Stomach (tissue), 19 donors: ENCODE measurements at places on chromosomes 1 and 21.
A peak's percentile ranks its signal among the peaks of the same experiment; 100 is the strongest.

DNA sequence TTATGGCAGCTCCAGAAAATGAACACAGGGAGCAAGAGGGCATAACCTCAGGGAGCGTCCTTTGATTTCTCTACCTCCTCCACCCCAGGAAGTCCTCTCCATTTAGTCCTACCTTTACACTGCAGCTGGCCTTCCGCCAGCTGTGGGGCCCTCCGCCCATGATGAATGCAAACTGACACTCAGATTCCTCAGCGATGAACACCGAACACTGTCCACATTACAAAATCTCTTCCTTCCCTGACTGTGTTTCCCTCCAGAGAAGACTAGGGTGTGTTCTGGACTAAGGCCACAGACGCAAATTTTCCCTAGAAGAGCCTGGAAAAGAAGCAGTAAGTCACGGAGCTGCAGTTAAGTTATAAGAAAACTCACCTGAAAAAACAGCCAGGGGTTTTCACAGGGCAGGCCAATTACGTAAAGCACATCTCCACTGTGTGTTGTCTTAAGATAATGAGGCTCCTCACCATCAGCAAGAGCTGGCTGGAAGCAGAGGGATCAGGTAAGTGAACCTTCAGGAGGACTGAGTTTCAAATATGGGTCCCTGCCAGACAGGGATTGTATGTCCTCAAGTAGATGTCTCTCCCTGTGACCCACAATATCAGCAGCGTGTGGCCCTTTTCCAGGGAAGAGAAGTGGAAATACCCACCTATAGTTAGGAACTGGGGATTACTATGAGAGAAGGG is 46.3 kb upstream of the ATP1B1 start:
- no peak for DNase-seq

GRCh38 chr1:2878591-2878990 is 77.1 kb upstream of the TTC34 start:
- no peak for DNase-seq

- DNase-seq, result no peak
Measured at GRCh38 chr21:39094087-39094780, 89.0 kb downstream of the PSMG1 start.

GRCh38 chr1:55015731-55016620 is 17.2 kb downstream of the BSND start:
- DNase-seq, result no peak

DNA sequence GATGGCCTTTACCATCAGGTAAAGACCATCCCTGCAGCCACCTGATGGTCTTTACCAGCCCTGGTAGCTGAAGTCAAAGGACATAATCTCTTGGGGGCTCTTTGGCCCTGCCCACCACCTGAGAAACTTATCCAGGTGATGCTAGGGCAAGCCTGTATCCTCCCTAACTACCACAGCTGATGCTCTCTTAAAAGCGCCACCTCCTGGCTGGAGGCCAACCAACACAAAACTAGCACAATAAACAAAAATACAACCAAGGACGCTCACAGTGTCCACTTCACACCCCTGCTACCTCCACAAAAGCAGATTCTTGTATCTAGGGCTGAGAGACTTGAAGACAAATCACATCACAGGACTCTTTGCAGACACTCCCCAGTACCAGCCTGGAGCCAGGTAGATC is 357.1 kb upstream of the POU3F1 start:
- no peak for DNase-seq

GRCh38 chr1:212315907-212316306 is 30.7 kb downstream of the PPP2R5A start:
- DNase-seq, result peak; percentile 10

GRCh38 chr1:106875622-106876021 is 180.9 kb upstream of the PRMT6 start:
- no peak for DNase-seq

GRCh38 chr1:29451368-29451892 is 215.1 kb downstream of the PTPRU start:
- no peak for DNase-seq

- DNase-seq, result no peak
Measured at GRCh38 chr1:72837781-72838180, 555.4 kb upstream of the NEGR1 start.

DNA sequence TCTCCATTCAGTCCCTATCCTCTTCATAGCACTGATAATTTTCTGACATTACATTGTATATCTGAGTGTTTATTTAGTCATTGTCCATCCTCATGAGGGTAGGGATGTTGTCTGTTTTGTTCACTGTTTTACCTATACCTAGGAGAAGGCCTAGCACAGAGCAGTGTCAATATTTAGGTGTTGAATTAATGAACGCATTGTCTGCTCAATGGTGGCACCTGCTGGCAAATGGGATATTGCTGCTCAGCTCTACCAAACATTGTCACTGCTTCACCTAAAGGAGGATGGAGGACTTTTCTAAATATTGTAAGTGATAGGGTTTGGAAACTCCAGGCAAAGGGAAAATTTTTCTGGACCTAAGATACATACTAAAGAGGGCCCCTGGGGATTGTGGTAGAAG is 243.9 kb downstream of the RRAGC start:
- no peak for DNase-seq

DNA sequence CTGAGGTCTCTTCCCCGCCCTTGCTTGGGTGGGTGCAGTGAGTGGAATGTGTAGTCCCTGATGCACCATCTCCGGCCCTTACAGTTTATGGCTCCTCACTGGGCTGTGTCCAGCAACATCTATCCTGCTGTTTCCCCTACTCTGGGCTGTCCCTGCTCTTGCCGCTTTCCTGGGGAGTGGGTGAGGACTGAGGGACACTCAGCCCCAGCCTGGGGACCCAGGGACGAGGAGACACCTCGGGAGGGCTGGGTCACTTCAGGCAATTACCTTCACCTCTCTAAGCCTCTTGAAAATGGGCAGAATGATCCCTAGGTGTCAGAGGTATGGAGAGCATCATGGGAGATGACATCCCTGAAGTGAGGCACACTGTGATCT is 13.6 kb upstream of the LRP8 start:
- DNase-seq, result no peak

DNA sequence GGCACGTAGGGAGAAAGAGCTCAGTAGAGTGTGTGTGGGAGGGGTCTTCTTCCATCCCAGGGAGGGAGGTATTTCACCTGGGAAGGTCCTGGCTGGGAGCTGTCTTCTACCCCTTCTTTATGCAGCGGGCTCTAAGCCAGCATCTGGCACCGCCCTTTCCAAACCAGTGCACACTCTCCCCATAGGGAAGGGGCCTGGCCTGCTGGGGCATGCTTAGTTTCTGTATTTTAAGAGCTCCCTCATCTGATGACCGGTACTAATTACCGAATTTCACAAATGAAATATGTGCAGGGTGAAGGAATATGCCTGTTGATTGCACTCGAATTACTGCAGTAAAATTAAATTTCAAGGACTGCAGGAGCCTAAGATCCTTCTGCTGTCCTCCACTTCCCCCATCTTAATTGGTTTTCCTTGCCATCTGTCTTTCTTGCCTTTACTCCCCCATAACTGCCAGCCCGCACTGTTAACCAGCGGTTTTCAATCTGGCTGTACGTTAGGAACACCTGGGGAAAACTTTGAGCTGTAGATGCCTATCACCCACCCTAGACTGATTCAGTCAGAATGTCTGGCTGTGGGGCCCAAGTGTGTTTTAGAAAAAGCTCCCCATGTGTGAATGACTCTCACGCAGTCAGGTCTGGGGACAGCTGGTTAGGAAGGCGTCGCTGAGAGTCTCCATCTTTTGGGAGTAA is 20.1 kb downstream of the GALNT2 start:
- no peak for DNase-seq

- DNase-seq, result peak; percentile 16
Measured at GRCh38 chr1:112625696-112626095, 6.1 kb downstream of the CAPZA1 start.

GRCh38 chr1:158998781-158999161 is 10.9 kb upstream of the IFI16 start:
- peak; percentile 85 for DNase-seq

- DNase-seq, result no peak
Measured at GRCh38 chr1:154741327-154741726, 128.8 kb downstream of the KCNN3 start.

- DNase-seq, result peak; percentile 76
Measured at GRCh38 chr1:1006305-1007159, 6.6 kb upstream of the HES4 start.

- DNase-seq, result no peak
Measured at GRCh38 chr1:211378844-211379243, 52.2 kb downstream of the TRAF5 start.

DNA sequence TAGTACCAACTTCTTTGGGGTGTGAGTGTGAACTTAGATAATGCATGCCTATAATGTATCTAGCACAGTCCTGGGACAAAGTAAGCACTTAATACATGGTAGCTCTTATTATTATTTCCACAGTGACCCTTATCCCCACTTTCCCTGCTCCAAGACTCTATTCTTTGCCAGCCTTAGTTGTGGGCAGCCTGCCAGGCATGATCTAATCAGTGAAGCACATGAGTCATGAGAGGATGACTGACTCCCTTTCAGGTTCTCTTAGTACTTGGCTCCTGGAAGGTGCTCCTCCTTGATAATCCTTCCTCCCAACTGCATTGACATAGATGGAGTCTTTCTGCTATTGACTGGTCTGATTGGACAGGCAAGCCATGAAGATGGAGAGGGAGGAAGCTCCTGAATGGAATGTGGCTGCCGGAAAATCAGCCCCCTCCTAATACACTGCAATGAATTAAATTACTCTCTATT is 17.4 kb upstream of the GNG12 start:
- peak; percentile 93 for DNase-seq

DNA sequence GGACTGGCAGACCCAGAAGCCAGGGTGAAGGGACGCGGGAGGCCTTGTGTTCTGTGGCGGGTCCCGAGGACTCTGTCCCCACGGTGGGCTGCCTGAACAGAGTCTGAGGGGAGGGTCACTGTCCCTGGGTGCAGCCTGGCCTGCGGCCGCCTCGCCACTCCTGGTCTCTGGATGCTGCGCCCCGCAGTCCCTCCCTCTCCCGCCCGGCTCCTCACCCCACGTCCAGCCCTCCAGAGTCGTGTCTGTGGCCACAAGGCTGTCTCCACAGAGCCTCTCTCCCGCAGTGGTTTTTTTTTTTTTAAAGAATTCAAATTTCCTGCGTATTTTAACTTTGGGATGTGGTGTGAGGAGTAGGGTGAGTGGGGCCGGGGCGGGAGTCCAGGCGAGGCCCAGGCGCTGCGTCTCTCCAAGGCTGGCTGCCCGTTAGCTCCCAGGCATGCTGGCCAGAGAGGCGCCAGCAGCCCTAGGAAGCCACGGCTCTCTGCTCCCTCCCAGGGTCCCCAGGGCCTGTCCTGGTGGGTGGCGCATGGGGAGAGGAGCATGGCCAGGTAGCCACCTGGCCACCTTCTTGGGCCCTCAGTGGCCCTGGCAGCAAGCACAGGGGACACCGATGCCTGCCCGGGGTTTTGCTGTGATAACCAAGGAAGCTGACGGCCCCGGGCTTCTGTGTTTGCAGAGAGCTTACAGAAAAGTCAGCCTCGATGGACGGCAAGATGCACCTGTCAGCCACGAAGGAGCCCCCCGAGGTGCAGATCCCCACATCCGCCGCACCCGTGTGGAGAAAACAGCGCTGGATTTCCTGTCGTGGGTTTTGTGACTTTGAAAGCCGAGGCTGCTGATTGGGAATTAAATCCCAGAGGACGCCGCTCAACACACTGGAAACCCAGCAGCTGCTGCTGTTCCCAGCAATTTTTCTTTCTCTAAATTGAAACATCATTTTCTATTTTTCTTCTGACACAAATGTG is 72.8 kb downstream of the MORN1 start:
- no peak for DNase-seq

GRCh38 chr1:52727114-52727586 is 897 bp downstream of the ZYG11B start:
- no peak for DNase-seq

- no peak for DNase-seq
Measured at GRCh38 chr1:202811296-202812175, 782 bp downstream of the PCAT6 start.

- DNase-seq, result no peak
Measured at GRCh38 chr1:214791961-214792360, 189.0 kb downstream of the CENPF start.

DNA sequence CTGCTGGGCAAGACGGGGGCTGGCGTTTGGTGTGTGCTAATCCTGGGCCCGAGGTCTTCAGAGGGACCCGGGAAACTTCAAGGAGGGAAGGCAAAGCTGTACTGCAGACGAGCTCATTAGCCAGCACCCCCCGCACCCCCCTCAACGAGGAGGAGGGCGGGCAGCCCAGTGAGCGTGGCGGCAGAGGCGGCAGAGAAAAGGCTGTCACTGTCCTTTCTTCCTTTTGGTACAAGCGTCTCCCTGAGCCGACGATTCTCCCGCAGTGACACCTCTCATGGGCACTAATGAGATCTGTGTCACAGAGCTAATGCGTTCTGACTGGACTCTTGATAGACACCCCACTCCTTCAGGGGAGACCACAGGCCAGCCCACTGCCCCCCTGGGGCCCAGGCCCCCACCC is 29.5 kb downstream of the DMAP1 start:
- no peak for DNase-seq

GRCh38 chr1:109796484-109797302 is 33.0 kb upstream of the EPS8L3 start:
- peak; percentile 24 for DNase-seq

DNA sequence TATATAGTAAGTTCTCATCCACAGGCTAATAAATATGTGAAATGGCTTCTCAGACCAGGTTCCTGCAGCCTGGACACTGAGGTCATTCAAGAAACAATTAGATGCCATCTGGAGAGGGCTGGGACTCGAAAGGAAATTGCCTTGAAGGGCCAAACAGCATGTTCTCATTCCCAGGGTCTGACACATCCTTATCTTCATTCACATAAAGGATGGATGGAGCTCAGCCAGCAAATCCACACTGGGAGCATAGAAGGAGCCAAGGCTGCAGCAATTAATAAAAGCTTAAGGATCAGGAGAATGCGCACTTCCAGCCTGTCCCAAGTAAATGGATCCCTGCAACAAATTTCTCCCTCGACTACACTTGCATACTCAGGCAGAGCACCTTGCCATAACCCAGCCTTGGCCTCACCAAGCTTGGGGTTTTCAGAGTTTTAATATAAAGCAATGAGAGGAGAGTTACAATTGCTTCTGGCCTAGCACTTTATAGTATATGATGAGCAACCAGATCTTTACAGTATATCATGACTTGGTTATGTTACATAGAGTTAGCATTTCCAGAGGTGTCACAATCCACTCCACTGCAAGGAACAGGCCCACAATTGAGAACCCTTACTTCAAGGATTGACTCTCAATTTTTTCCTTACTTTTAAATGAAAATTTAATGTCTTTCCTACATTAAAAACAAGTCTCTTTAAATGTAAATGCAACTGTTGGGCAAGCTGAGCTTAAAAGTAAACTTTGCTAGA is 55.9 kb downstream of the BCAR3 start:
- peak; percentile 72 for DNase-seq

GRCh38 chr1:117512728-117513321 is 93.0 kb upstream of the TENT5C start:
- peak; percentile 56 for DNase-seq

GRCh38 chr21:44771896-44772525 is 29.6 kb downstream of the UBE2G2 start:
- DNase-seq, result peak; percentile 17

- no peak for DNase-seq
Measured at GRCh38 chr1:150233359-150234308, 2.3 kb downstream of the ANP32E start.

DNA sequence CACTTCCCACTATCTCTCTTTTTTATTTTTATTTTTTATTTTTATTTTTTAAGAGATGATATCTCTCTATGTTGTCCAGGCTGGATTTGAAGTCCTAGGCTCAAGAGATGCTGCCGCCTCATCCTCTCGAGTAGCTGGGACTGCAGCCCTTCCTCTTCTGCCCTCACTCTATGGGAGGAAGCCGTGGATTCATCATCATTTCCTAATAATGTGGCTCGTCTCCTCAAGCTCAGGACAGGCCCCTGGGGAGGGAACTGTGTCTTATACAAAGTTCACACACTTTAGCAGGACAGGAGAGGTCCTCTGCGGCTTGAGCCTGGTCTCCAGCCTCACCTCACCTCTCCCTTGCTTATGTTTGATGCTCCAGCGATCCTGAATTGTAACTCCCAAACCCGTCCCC is 16.5 kb upstream of the IFFO2 start:
- DNase-seq, result no peak
